Dermis blood vessel endothelial cell (primary cell): ENCODE measurements at places on chromosomes 13 and 19.

GRCh38 chr19:13014101-13014920 lies 19.0 kb downstream of the NFIX start:
- DNase-seq: no peak

DNA sequence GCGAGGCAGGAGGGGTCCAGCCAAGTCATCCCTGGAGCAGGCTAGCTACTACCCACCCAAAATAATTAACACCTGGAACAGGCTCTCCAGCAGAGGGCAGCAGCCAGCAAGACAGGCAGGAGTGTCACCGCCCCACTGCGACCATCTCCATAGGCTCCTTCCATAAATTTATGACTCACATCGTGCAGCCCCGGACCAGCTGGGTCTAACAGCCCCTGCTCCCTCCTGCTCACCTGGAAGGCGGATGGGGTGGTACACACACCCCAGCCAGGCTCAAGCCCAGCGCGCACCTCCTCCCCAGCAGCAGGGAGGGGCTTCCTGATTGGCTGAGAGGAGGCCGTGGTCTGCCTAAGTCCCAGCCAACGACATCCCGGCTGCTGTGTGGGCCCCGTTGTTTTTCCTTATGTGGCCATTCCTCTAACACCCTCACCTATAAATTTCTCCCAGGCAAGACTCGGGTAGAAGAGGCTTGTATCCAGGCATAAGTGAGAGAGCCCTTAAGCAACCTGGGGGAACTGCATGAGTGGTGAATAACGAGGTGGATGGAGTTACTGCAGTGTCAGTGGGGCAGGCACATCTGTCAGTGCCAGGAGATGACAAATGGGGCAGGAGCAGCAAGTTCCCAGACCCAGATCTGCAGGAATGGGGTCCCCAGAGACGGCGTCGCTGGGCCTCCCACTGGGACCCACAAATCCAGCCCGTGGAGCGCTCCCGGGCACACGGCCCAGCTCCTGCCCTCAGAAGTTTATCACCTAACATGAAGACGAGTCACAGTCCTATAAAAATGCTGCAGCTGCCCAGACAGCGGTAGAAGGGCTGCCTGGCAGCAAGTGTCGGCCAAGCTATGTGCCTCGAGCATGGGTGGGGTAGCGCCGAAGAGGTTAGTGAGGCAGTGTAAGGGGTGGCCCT lies 43.1 kb downstream of the CEBPG start:
- peak; percentile 81 for DNase-seq

GRCh38 chr13:91245288-91245687 lies 102.2 kb upstream of the MIR17HG start:
- no peak for DNase-seq

GRCh38 chr13:112246731-112247470 lies 129.3 kb upstream of the SPACA7 start:
- no peak for DNase-seq

DNA sequence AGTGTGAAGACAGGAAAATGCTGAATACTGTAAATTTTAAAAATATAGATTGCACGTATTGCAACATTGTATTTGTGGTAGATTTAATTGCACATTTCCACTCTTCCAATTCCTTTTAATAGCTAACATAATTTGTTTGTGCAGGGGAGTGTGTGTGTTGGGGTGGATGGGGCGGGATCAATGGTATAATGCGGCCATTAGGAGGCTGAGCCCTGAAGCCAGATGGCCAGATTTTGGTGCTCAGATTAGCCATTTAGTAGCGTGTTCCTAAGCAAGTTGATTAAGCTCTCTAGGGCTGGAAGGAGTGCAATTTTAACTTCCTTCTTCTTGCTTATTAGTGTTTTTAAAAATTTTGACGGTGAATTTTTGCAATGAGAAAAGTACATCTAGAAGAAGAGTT lies 5.8 kb downstream of the OXGR1 start:
- no peak for DNase-seq

GRCh38 chr19:38735257-38735686 lies 9.0 kb downstream of the CAPN12 start:
- DNase-seq: no peak

- DNase-seq: no peak
Measured at GRCh38 chr13:37492741-37493514, 105.6 kb downstream of the POSTN start.

- DNase-seq: no peak
Measured at GRCh38 chr19:10184636-10185035, 10.1 kb downstream of the DNMT1 start.

DNA sequence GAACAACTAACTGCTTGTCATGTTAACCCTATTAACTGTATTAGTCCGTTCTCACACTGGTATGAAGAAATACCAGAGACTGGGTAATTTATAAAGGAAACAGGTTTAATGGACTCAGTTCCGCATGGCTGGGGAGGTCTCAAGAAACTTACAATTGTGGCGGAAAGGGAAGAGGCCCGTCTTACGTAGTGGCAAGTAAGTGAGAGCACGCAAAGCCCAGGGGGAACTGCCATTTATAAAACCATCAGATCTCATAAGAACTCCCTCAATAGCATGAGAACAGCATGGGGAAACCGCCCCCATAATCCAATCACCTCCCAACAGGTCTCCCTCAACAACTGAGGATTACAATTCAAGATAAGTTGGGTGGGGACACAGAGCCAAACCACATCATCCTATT lies 34.7 kb downstream of the PHF11 start:
- no peak for DNase-seq

DNA sequence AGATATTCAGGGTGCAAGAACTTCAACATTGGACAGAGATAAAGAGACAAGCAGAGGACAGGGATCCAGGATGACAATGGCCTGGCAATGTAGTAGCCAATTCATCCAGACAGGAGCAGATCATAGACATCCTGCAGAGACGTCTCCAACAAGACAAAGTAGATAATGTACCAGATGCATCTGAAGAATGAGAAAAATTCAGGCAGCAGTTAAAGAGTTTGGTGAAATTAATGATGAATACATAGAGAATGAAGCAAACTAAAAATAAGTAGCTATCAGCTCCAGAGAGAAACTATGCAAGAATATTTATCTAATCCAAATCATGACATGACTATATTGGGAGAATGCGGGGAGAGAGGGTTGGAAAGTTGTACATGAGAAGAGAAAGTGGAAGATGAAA lies 278.4 kb upstream of the DACH1 start:
- DNase-seq: no peak

DNA sequence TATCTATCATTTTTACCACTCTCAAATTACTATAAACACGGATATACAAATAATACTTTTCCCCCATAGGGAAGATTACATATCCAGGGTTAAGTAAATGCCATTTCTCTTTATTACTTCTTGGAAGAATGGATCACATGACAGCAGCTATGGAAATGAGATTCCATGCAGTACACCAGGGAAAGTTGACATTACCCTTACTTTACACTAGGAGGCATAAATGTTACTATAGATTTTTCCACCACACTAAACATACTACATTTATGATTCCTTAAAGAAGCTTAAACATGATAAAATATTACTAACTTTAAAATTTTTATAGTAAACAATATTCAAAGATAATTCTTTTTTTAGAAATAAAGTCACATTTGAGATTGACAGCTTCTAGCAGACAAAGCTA lies 611.4 kb downstream of the PCDH9 start:
- peak; percentile 69 for DNase-seq

- DNase-seq: no peak
Measured at GRCh38 chr13:43626994-43627393, 159.8 kb downstream of the ENOX1 start.

DNA sequence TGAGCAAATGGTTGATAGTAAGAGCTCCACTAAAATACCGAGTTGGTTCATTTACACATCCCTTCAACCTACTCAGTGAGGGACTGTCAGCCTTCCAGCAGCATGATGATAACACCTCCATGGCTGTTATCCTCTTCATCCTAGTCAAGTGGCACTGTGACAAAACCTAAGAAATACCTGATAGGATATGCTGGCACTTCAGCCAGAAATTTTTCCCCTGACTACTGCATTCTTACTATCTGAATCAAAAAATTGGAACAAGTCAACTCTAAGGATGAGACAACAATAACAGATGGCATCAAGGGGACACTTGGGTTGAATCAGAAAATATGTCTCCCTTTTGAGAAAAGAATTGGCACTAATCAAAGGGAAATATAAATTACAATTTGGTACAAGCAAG lies 193.9 kb downstream of the KCTD12 start:
- no peak for DNase-seq

DNA sequence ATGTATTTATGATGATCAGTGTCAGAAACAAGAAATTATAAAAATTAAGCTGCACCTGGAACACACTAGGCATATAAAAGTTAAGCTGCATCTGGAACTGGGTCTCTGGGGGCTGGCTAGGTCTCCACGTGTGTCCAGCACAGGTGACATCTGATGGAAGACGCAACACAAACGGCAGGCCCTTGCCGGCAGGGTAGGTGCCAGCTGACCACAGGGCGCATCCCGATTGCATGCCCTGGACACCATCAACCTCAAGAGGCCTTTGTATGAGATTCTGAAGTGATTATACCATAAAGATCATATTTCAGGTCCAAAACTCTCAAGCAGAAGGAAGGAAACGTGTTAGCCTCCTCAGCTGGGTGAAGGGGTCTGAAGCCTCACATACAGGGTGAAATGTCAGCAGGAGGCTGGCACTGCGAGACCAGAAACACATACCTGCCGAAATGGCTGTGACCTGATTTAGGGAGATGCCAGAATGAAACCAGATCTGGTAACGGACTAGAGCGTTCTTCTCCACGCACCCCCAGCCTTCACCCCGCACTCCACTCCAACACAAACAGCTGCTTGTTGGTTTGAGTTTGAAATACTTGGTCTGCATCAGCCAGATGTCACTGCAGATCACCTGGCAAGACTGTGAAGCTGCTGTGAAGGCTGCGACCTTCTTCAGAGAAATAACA lies 37.3 kb downstream of the COL4A1 start:
- no peak for DNase-seq

- no peak for DNase-seq
Measured at GRCh38 chr19:10431254-10431942, 11.1 kb downstream of the PDE4A start.

DNA sequence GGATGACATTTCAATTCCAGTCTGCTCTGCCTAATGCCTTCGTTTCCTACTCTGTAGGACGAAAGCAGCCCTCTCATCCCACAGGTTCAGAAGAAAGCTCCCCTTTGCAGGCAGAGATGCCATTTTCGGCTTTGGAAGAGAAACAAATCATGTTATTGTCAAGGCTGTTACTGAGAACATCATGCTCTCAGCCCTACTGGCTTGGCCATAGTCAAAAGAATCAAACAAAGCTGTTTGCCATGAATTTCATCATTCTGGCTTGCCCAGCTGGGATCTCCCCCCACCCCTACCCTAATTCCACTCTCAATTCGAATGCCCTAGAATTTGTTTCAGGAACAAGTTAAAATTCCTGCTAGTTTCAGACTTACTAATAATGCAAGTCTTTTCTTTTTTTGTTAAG lies 162.3 kb upstream of the SERP2 start:
- DNase-seq: no peak

- no peak for DNase-seq
Measured at GRCh38 chr19:50513746-50514345, at the start of gene ASPDH. ASPDH (minus strand) TSS chr19:50513913; CDS start chr19:50513823, 90 bp downstream.

DNA sequence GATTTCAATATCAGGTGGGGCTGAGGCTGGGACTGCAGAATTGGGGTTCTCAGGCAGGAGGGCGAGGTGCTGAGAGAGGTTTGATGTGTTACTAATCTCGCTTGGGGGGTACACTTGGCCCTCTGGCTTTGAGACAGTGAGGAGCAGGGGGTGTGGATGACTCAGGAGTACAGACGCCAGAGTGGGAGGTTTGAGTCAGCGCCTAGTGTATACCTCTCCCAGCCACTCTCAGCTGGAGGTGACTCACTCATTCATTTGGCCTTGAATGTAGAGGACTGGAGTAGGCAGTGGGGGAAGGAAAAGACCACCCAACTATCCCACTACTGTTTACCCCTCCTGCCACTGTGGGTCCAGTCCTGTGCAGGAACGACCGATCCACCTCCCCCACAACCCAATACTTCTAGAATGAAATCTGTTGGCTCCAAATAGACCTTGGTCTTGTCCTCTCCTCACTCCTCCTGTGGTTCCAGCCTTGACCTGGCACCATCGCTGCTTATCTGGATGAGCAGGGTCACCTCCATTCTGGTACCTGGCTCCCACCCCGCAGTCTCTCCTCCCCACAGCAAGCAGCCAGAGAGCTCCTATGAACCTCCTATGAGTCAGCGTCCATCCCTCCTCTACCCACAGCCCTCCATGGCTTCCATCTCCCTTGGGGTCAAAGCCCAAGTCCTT lies 20.1 kb upstream of the ZNRF4 start:
- DNase-seq: peak; percentile 19

DNA sequence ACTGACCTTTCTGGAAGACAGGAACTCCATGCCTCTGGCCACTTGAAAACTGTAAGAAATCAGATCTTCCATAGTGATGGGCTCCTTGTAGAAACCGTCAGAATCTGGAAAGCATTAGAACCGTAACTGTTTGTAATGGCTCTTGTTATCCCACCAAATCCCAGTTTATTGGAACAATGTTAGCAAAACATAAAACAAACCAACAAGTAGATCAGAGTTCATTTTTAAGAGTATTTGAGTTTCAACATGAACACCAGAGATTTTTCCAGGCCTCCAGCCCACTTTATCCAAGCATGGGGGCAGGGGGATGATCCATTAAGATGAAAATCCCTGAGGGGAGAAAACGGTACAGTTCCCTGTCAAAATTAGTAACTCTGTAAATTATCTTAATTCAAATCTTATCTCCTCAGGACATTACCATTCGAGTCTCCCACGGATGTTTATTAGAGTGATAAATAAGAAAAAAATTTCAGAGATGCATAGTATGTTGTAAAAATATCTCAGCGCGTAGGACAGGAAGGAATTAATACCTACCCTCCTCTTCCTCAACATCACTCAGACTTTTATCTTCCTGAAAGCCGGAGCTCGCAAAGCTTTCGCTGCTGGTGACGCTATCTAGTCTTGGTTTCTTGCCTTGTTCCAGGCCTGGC lies 172.5 kb downstream of the FLT1 start:
- peak; percentile 32 for DNase-seq

GRCh38 chr19:30739394-30739793 lies 367.2 kb downstream of the ZNF536 start:
- DNase-seq: no peak

GRCh38 chr13:113148407-113148806 lies 10.0 kb upstream of the PROZ start:
- no peak for DNase-seq

DNA sequence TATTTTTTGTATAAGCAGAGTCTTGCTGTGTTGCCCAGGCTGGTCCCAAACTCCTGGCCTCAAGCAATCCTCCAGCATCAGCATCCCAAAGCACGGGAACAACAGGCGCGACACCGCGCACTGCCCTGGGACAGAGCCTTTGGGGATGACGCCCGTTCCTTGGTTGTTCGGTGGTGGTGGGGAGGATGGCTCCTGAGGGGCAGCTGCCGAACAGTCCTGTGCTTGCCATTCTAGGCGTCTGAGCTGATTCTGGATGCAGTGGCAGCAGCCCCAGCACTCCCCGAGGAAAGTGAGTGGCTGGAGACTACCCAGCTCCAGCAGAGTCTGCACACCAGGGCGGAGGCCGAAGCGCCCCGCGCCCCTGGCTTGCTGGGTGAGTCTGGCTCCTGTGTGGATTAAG lies 6.8 kb upstream of the ZNF135 start:
- DNase-seq: no peak

- DNase-seq: no peak
Measured at GRCh38 chr13:100584896-100585295, 3.7 kb downstream of the GGACT start.

- DNase-seq: no peak
Measured at GRCh38 chr19:55149078-55150003, at the start of gene TNNT1. TNNT1 (minus strand) TSS chr19:55149206; CDS start chr19:55147157, 2,049 bp downstream.
